ENCODE measurements at places on chromosomes 4 and X.

DNA sequence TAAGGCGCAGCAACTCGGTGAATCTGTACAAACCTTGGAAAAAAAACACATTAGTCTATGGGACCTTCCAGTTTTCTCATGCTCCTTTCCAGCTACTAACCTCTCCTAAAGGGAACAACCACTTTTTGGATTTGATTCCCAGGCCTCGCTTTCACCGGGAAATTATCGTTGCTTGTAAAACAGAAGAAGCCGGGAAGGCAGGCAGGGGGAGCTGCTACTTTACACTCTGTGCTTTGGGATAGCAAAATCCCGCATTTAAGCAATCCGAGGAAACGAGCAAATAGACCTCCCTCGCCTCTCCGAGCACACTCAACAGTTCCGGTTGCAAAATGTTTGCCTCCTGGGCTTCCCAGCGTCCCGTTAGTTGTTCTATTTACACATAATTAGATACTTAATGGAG lies 1.2 kb downstream of the CD38 start:
- peak; percentile 41 for DNase-seq
- H3K27me3 ChIP-seq, result no peaks in the 10 kb centered on the region
- H3K27ac ChIP-seq, result no peak overlapping the region
- H3K4me3 ChIP-seq, result peak overlapping the region; percentile 43
- no peaks in the 10 kb centered on the region for H3K4me1 ChIP-seq

GRCh38 chr4:88320780-88321373 lies 36.5 kb upstream of the PPM1K start:
- no peaks in the 10 kb centered on the region for H3K27me3 ChIP-seq
- H3K36me3 ChIP-seq, result no peaks in the 10 kb centered on the region
- peak overlapping the region; percentile 58 for H3K27ac ChIP-seq
- H3K4me1 ChIP-seq, result no peaks in the 10 kb centered on the region
- H3K4me3 ChIP-seq, result no peak overlapping the region

DNA sequence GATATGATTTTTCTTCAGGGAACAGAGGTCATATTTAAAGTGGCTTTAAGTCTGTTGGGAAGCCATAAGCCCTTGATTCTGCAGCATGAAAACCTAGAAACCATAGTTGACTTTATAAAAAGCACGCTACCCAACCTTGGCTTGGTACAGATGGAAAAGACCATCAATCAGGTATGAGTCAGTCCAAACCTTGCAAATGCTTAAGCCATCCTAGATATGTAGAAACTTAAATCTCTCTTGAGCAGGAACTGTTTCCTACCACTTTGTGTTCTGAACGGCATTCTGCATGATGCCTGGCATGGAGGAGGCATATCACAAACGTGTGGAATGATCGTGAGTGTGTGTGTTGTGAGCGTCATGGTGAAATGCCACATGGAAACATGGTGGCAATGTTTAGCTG lies 164.8 kb downstream of the PTTG2 start:
- peaks cover 14% of the 10 kb centered on the region for H3K4me1 ChIP-seq
- H3K27me3 ChIP-seq, result no peaks in the 10 kb centered on the region
- peak overlapping the region; percentile 82 for H3K27ac ChIP-seq
- no peaks in the 10 kb centered on the region for H3K36me3 ChIP-seq
- H3K4me3 ChIP-seq, result no peak overlapping the region
- DNase-seq, result no peak

- H3K27me3 ChIP-seq, result no peaks in the 10 kb centered on the region
- peak overlapping the region; percentile 99 for H3K27ac ChIP-seq
- peak; percentile 87 for DNase-seq
- peak overlapping the region; percentile 86 for H3K4me3 ChIP-seq
Observed at GRCh38 chrX:41333003-41333743, 789 bp upstream of the DDX3X start.

DNA sequence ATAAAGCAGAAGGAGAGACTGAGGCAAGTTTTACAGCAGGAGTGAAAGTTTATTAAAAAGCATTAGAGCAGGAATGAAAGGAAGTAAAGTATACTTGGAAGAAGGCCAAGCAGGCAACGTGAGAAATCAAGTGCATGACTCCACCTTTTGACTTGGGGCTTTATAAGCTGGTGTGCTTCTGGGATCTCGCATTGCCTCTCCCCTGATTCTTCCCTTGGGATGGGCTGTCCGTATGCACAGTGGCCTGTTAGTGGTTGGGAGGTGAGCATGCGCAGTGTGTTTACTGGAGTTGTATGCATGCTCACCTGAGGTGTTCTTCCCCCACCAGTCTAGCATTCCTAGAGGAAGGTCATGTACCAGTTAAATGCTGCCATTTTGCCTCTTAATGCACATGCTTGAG lies 29.1 kb upstream of the C1QTNF7 start:
- no peaks in the 10 kb centered on the region for H3K36me3 ChIP-seq
- no peak overlapping the region for H3K27ac ChIP-seq
- H3K27me3 ChIP-seq, result no peaks in the 10 kb centered on the region
- H3K4me1 ChIP-seq, result peaks cover 9% of the 10 kb centered on the region
- H3K4me3 ChIP-seq, result no peak overlapping the region
- DNase-seq, result no peak

GRCh38 chrX:103488332-103488731 lies 31.0 kb downstream of the RAB40A start:
- H3K27ac ChIP-seq, result no peak overlapping the region
- H3K36me3 ChIP-seq, result no peaks in the 10 kb centered on the region
- peaks cover 3% of the 10 kb centered on the region for H3K27me3 ChIP-seq
- no peak overlapping the region for H3K4me3 ChIP-seq
- no peaks in the 10 kb centered on the region for H3K4me1 ChIP-seq

DNA sequence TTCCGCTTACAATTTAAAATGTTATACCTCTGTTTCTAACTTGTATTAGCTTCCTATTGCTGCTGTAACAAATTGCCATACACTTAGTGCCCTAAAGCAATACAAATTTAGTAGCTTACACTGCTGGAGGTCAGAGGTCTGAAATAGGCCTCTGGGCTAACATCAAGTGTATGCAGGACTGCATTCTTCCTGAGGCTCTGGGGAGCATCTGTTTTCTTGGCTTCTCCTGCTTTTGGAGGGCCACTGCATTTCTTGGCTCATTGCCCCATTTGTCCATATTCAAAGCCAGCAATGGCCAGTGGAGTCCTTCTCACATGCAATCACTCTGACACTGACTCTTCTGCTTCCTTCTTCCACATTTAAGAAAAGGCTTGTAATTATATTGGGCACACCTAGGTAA lies 639.8 kb upstream of the INTU start:
- H3K4me1 ChIP-seq, result no peaks in the 10 kb centered on the region
- H3K4me3 ChIP-seq, result no peak overlapping the region
- no peaks in the 10 kb centered on the region for H3K27me3 ChIP-seq
- no peak overlapping the region for H3K27ac ChIP-seq
- no peaks in the 10 kb centered on the region for H3K36me3 ChIP-seq

DNA sequence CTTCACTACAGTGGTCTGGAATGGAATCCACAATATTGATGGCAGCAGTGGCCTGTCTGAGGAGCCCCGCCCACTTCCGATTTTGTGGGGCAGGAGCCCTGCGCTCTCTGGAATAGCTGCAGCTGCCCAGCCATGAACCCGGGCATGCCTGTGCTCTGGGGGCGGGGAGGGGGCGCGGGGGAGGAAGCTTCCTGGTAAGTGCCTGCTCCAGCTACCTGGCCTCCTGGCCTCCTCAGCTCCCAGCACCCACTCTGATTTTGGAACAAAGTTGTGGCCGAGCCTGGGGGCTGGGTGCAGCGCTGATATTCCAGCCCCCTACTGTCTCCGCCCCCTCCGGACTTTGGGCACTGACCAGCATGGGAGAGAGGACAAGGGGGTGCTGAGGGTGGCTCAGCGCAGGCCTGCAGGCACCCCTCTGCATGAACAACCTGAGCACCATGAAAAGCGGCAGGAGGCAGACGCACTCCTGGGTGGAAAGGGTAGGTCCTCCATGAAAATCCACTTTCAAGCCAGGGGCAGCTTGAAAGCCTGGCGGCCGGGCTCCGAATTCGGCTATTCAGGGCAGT lies 972.7 kb upstream of the AGA start:
- no peak overlapping the region for H3K27ac ChIP-seq
- no peaks in the 10 kb centered on the region for H3K4me1 ChIP-seq
- H3K4me3 ChIP-seq, result no peak overlapping the region
- no peak for DNase-seq
- H3K27me3 ChIP-seq, result no peaks in the 10 kb centered on the region
